ENCODE measurements at places on chromosomes 1 and 21.

- DNase-seq = no peak
Observed at GRCh38 chr1:51218570-51218969, 17.5 kb upstream of the RNF11 start.

- DNase-seq = no peak
Observed at GRCh38 chr1:23555270-23555985, 3.9 kb downstream of the ID3 start.

DNA sequence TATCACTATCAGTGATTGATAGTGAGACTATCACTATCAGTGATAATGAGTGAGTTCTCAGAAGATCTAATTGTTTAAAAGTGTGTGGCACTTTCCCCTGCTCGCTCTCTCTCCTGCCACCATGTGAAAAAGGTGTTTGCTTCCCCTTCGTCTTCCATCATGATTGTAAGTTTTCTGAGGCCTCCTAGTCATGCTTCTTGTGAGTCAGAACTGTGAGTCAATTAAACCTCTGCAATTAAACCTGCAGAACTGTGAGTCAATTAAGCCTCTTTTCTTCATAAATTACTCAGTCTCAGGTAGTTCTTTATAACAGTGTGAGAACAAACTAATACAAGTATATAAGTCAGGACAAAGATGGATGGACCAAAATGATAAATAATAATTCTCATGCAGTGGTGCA lies 7.0 kb upstream of the IL23R start:
- no peak for DNase-seq

DNA sequence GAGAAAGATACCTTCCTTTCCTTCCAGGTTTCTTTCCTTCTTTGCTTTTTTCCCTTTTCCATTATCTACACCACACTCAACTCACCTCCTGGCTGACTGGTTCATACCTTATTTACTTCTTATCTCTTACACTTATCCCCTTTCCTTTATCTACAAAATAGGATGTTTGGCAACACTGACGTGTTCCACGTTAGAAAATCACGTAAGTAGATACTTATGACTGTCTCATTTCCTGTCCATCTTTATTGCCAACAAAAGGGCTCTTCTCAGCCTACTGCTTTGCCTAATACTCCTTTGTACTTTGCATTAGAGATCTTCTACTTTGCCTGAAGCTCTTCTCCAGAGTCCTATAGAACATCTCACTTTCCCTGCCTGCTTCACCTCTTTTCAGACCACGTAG lies 25.1 kb downstream of the SYNJ1 start:
- no peak for DNase-seq

- DNase-seq = no peak
Observed at GRCh38 chr1:91889717-91890459, 3.9 kb upstream of the TGFBR3 start.

- DNase-seq = no peak
Observed at GRCh38 chr21:32256251-32256650, 22.6 kb downstream of the MIS18A start.

- no peak for DNase-seq
Observed at GRCh38 chr1:208192995-208193394, 51.2 kb downstream of the PLXNA2 start.

GRCh38 chr1:9101510-9102146 lies 27.3 kb downstream of the GPR157 start:
- no peak for DNase-seq

- DNase-seq = no peak
Observed at GRCh38 chr1:193411714-193412113, 225.3 kb upstream of the B3GALT2 start.

DNA sequence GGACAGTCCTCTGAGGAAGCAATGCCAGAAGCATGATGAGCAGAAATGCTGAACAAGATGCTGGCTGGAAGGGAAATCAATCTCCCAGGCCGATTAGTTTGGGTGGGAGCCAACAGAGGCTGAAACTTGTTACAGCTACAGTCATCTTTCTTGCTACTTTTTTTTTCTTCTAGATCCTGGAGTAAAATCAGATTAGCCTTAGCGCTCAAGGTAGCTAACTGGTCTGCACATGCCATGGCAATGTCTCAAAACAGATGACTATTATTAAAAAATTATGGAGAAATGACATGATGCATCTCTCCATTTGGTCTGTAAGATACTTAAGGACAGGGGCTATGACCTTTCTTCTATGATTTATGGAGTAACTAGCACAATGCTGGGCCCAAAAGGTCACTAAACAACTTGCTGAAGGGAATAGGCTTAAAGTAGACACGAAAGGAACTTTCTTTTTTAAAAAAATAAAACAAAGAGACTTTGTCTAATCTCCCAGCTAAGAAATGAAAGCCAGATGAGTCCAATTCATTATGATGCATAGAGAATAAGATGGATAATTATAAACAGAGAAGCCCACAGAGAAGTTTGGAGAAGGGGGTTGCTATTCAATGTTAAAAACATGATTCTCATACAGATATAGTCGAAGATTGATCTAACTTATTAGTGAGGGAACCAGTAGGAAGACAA lies 42.5 kb downstream of the UTP25 start:
- DNase-seq = peak; percentile 78

DNA sequence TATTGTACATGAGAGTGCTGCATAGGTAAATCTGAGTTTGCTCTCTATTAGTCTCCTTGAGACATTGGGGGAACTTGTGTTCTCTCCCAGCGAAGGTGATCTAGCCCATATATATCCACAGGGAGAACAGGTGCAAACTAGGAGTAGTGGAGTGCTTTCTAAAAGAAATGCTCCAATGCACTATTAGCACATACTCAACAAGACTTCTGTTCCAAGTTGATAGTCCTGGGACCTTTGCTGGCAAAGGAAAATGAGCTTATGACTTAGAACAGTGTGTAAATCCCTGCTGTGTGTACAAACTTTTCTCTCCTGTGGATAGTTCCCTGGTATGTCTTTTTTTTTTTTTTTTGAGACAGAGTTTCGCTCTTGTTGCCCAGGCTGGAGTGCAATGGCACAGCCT lies 25.5 kb downstream of the CFAP126 start:
- no peak for DNase-seq

GRCh38 chr1:119132179-119132578 lies 8.3 kb downstream of the WARS2 start:
- DNase-seq = no peak

DNA sequence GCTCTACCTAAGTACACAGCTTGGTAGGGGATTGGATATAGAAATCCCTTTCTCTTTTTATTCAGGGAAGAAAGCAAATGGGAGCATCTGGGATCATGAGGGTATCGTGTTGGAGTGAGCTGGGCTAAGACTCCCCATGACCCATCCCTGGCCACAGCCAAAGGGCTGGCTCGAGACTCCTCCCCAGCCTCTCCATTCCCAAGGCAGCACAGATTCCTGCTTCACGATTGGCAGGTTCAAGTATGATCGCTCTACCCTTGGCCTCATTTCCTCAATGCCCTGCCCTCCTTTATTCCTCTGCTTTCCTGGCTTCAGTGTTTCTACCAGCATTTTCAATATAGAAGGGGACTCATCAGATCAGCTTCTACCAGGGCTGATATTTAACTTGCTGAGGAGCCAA lies 89.7 kb downstream of the ATP1A1 start:
- DNase-seq = no peak

GRCh38 chr1:204343802-204344201 lies 15.9 kb downstream of the PLEKHA6 start:
- no peak for DNase-seq

GRCh38 chr1:48681476-48682305 lies 95.0 kb downstream of the BEND5 start:
- DNase-seq = peak; percentile 7

DNA sequence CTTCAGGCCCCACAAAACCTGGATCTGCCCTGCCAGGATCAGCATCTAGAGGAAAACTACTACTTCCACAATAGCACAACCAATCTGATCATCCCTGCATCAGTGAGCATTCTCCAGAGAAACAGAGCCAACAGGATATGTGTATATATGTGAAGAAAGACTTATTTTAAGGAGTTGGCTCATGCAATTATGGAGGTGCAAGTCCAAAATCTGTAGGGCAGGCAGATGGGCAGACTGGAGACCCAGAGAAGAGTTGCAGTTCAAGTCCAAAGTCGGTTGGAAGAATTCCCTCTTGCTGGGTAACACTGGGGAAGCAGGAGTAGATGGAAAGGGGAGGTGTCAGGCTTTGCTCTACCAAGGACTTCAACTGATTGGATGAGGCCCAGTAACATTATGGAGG lies 4.9 kb upstream of the HENMT1 start:
- DNase-seq = no peak

DNA sequence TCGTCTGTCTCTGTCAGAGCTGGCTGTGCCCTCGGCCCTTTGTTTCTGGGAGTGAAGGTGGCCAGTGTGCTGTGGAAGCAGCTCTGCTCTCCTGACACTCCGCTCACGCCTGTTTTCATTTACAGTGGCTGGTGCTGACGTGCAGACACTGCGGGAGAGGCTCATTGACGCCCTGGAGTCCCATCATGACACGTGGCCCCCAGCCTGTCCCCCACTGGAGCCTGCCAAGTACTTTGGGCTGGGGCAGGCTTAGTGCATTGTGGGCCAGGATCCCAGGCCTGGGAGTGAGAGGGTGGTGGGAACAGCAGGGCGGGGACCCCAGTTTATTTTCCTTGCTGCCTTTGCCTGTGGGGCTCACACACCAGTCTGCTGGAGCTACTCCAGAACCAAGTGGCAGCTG lies 21.1 kb downstream of the QSOX1 start:
- DNase-seq = no peak
